ENCODE measurements at places on chromosomes 7 and 10.

DNA sequence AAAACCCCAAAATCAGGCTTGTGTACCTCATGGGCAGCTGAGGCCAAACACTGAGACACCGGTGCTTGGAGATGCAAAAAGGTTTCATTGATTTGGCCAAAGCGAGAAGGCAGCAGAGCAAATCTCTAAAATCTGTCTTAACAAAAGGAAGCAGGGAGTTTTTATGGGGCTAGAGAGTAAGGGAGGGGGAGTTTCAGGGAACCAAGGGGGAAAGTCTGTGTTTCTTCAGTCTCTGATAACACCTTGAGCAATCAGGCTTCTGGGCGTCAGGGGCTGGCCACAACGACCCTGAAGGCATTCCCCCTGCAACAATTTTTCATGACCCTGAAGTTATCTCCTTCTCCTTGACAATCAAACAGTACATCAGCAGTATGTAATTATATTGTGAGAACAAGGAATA lies 2.7 kb upstream of the ZNF786 start:
- DNase-seq: no peak

DNA sequence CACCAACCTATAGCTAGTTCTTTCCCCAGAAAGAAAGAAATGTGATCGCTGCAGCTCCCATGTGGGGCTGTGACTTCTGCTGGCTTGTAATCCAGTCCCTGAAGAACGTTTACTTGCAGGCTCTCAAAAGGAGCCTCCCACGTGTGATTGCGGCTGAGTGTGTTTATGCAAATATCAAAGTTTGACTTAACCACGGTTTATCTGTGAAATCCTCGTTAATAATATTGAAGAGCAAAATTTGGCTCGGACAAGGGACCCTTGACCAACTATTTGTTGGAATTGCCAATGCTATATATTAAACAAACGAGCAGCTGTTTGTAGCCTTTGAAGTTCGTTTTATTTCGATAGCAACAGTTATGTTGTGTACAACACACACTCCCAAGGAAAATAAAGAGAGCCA lies 470.1 kb upstream of the NRP1 start:
- DNase-seq: no peak

GRCh38 chr7:28408105-28408959 lies 4.0 kb upstream of the CREB5 start:
- DNase-seq: no peak

- no peak for DNase-seq
Measured at GRCh38 chr7:101531726-101532357, 97.3 kb downstream of the MYL10 start.

GRCh38 chr10:74671716-74672115 lies 154.7 kb upstream of the KAT6B start:
- no peak for DNase-seq

GRCh38 chr10:42937649-42938180 lies 139.2 kb upstream of the RET start:
- no peak for DNase-seq

DNA sequence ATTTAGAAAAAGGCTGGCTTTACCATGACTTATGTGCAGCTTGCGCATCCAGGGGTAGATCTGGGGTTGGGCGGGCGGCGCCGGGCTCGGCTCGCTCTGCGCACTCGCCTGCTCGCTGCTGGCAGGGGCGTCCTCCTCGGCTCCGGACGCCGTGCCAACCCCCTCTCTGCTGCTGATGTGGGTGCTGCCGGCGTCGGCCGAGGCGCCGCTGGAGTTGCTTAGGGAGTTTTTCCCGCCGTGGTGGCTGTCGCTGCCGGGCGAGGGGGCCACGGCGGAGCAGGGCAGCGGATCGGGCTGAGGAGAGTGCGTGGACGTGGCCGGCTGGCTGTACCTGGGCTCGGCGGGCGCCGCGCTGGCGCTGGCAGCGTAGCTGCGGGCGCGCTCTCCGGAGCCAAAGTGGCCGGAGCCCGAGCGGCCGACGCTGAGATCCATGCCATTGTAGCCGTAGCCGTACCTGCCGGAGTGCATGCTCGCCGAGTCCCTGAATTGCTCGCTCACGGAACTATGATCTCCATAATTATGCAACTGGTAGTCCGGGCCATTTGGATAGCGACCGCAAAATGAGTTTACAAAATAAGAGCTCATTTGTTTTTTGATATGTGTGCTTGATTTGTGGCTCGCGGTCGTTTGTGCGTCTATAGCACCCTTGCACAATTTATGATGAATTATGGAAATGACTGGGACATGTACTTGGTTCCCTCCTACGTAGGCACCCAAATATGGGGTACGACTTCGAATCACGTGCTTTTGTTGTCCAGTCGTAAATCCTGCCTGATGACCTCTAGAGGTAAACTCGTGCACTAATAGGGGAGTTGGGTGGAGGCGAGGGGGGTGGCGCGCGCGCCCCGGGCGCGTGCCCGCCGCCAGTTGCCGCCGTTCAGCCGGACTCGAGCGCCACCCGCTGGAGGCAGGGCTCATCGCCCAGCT lies at the start of gene HOXA5:
Gene HOXA5, minus strand, starts transcription at position 659 of the 927 bp plus-strand sequence. Its CDS starts 74 bp downstream, at position 585.
- DNase-seq: no peak

GRCh38 chr7:11934796-11935195 lies 102.8 kb upstream of the THSD7A start:
- no peak for DNase-seq

GRCh38 chr7:157153260-157153659 lies 14.5 kb downstream of the UBE3C start:
- DNase-seq: no peak

DNA sequence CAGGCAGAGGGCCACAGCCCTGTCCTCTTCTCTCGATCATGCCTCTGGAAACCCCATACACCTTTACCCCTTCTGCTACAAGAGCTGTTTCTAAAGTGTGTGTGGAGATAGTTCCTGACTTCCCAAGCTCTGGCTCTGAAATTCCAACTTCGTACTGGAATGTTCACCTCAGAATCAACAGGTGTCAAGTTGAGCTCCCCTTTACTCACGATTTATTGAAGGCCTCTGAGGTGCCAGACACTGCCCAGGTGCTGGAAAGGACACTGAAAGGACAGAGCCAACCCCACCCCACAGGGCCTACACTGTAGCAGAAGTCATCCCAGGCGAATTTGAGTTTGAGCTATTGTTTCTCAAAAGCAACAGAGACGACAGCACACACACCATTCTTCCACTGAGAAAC lies 209.9 kb upstream of the FRMD4A start:
- DNase-seq: no peak

DNA sequence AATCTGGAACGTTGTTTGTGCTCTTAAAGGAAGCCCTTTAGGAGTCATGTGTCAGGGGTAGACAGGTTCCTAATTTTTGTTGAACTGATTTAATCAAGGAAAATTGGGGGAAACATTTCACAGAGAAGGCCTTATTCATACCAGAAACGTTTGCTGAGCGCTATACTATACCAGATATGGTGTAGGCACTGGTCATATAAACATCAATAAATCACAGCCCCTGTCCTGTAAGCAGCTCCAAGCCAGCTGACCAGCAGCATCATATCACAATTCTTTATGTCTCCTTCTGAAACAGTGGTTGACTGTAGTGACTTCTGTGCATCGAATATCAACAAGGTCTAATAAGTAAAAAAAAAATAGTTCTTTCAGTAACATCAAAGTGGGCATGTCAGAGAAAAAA lies 1.1 kb downstream of the TMEM178B start:
- no peak for DNase-seq

DNA sequence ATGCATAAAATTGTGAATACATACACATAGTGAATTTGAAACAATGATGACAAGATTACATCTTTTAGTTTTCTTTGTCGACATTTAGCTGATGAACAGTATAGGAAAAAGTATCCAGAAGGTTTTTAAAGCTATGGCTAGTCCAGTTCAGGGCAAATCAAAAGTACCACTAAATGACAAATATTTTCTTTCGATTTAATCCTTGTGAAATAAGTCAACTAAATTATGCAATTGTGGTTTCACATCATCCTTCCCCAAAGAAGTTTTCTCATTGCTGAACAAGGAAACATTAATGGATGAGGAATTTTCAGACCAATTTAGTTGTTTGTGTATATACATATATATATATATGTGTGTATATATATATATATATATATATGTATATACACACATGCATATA lies 774.0 kb downstream of the DNAJB9 start:
- no peak for DNase-seq

DNA sequence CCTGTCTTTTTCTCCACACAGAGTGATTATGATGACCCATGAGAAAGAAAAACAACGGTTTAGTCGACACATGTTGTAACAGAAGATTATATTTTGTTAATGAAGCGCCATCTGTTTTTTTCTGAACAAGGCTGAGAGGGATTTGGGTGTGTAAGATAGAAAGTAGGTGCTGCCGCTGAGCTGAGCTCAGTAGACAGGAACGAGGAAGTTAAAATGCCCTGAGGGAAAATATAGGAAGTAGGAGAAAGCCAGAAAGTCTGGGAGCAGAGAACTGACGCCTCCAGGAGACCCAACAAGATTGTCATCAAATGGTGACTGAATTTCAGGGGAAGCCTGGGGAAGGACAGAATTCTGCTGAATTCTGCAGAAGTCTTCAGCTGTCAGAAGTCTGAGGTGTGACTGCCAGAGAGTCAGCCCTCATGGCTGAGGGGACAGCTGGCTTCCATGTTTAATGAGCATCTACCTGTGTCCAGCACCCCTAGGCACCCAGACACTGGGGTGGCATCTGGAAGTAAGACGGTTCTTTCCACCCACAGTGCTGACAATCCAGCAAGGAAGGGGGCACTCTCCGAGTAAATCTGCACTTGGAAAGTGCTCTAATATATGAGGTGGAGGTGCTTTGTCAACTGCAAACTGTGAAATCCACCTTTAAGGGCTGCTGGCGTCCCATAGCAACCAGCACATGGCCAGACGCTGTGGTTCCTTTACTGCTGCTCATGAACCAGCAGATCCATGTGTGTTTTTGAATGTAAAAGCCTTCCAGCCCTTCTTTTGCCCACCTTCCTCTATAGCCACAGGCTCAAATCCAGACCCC lies 12.5 kb upstream of the TSPAN15 start:
- DNase-seq: no peak

GRCh38 chr7:40824461-40824860 lies 689.7 kb downstream of the SUGCT start:
- no peak for DNase-seq

GRCh38 chr7:91249506-91250233 lies 14.6 kb upstream of the FZD1 start:
- DNase-seq: no peak

DNA sequence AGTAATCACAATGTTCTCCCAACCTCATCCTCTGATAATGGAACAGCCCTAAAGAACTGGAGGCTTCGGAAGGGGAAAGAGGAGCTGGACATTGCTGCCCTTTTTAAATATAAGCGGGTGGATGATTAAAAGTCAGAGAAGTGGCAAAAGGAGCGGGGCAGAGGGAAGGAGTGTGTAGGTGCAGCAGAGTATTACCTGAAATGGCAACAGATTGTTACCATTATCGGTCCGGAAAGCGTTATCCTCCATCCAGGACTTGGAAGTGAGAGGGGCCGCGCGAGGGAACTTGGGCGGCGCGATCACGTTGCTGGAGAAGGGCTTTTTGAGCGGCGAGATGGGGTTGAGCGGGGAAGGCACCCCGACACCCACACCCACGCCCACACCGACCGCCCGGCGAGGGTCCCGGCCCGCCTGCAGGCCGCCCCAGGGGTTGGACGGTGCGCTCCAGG lies 51.7 kb downstream of the CPEB3 start:
- DNase-seq: no peak

GRCh38 chr10:132774902-132775863 lies 10.8 kb downstream of the NKX6-2 start:
- DNase-seq: no peak

DNA sequence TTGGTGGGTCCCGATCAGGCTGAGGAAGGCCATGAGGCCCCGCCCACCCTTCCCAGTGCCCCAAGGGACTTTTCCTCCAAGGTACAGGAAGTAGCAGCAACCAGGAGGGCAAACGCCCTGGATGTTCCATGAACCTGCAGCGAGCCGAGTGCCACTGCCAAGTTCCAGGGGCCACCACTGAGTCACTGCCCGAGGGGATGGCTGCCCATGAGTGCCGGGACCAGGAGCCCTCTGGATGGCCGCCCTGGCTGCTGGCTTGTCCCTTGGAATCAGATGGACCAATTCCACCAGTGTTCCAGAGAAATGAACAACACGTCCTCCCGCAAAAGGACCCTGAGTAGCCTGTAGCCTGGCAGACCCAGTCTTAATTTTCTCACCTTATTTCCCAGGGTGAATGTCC lies 74.2 kb downstream of the ZRANB1 start:
- DNase-seq: no peak

- no peak for DNase-seq
Measured at GRCh38 chr7:91759205-91759863, 121.2 kb downstream of the MTERF1 start.

- DNase-seq: no peak
Measured at GRCh38 chr10:95242581-95243317, 48.1 kb downstream of the PDLIM1 start.

DNA sequence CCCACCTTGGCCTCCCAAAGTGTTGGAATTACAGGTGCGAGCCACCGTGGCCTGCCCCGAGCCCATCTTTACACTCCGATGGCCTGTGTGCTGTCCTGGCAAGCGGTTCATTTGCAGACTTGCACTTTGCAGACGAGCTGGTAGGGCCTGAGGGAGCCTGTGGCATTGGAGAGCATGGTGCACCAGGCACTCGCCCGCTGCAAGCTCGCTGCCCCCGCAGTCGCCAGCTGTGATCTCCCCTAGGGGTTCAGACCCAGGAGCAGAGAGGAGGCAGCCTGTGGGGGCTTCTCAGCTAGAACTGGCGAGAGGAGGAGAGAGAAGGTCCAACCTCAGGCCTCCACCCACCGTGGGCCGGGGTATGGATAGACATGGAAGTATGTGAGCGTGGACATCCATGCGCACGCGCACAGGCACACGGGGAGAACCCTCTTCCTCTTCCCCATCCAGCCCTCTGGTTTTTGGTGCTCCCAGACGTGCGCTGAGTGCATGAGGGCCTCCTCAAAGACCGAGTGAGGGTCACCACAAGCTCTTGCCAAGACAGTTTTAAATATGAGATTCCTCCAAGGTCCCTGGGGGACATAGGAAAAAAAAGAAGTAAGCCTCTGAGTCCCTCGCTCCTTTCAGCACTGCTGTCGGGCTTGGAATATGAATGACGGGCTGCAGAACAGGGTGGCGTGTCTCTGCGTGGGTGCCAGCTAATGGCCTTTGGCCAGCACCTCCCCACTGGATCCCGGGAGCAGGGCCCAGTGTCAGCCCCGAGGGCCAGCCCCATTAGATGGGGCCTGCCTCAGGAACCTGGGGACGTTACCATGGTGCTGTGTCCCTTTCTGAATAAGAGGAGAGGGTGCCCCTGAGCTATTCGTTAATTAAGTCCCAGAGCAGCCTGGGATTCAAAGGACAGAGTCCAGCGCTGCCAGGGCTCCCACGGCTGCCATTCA lies 15.1 kb upstream of the TTYH3 start:
- no peak for DNase-seq

GRCh38 chr10:26486990-26487850 lies 49.1 kb downstream of the APBB1IP start:
- DNase-seq: peak; percentile 41

DNA sequence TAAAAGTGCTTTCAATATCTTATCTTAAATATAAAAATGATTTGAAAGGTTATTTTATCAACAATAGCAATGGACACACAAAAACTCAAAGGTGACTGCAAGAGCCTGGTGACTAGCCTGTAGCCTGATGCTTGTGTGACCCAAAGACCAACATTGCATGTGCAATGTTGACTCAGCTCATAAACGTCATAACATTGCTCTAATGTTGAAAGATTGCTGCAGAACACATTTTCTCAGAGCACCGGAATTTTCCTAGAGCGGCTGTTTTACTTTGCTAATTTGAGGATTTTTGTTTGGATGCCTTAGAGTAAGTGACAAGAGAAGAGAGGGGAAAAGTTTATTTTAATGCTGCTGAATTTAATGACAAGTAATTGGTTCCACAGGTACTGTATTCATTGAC lies 107.1 kb downstream of the RAB18 start:
- no peak for DNase-seq

Data from activated CD8-positive, alpha-beta memory T cell treated with anti-CD3 and anti-CD28 coated beads for 4 hours (primary cell).